ENCODE measurements at places on chromosomes 7 and 10.
A peak's percentile ranks its signal among the peaks of the same experiment; 100 is the strongest.

DNA sequence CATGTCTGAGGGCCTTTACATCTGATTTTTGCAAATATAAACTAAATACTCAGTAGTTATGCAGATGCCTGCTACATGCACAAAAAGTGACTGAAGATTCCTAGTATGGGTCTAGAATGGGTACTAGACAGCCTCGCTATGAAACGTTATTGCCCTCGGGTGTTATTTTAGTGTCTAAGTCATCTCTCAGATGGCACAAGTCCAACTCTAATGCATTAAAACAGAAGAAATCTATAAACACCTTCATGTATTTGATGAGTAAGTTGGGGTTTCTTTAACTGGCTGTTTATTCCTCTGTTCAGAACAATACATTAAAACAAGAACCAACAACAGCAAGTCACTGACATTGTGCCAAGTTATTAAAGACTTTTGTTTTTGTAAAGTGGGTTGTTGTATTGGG, 41.6 kb downstream of the TEX36 start:
- DNase-seq: no peak

GRCh38 chr10:99914236-99914635, 95.5 kb downstream of the DNMBP start:
- DNase-seq: no peak

DNA sequence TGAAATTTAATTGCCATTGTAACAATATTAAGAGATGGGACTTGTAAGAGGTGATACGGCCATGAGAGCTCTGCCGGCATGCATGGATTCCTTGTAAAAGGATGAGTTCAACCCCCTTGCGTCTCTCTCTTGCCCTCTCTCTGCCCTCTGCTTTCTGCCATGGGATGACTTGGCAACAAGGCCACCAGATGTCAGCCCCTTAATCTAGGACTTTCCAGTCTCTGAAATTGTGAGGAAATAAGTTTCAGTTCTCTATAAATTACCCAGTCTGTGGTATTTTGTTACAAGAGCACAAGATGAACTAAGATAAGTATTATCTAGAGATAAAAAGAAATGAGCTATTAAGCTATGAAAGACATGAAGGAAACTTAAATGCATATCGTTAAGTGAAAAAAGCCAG, 145.7 kb upstream of the AHR start:
- no peak for DNase-seq

- DNase-seq: no peak
These were observed 90.3 kb upstream of the FAM133B start for GRCh38 chr7:92680442-92680841.

DNA sequence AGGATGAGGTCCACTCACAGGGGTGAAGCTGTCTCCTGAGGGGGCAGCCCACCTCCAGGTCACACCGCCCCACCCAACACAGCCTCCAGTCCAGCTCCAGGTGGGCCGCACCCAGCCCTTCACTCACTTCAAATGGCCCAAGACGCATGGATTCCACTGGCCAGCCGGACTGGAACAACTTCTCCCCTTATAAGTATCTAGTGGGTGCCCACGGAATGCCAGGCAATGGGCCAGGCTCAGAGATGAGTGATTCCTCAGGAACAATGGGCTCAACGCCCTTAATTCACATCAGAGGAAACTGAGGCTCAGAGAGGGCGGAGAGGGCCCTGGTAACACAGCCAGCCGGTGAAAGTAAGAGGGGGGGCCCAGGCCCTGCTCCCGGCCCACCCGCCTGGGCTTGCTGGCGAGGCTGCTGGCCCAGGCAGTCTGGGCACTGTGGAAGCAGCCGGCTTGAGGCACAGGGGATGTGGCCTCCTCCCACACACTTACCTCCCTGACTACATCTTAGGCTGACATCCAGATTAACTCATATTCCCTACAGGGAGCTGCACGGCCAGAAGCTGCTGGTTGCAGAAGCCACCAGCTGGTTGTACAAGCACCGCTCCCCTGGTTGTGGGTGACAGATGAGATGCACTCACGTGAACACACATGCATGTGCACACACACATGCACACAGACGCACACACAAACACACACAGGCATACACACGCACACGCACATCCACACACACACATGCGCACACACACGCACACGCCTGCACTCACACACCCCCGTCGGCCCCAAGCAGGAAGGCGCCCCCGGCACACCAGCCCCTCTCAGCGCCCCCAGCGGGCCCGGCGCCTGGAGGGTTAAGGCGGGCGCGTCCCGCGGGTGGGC, 1.0 kb upstream of the FAM20C start:
- no peak for DNase-seq

- no peak for DNase-seq
These were observed 92.9 kb downstream of the CPED1 start for GRCh38 chr7:121081327-121081936.

- no peak for DNase-seq
These were observed 196.9 kb downstream of the ZEB1 start for GRCh38 chr10:31515819-31516402.

DNA sequence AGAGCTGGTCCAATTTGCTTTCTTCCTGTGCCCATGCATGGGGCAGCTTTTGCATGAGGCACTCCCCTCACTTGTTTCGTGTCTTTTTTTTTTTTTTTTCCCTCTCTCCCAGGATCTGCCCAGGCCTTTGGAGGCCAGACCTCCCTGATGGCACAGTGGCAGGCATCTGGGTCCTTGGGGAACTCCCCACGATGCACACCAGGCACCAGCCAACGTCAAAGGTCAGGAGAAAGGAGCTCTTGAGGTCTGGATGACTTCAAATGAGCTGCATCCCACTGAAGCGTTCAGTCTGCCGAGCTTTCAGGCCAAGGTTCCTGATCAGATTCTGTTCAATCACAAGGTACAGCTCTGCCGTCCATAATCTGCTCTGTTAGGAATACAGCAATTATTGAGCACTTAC, 97.2 kb upstream of the CARD11 start:
- no peak for DNase-seq

DNA sequence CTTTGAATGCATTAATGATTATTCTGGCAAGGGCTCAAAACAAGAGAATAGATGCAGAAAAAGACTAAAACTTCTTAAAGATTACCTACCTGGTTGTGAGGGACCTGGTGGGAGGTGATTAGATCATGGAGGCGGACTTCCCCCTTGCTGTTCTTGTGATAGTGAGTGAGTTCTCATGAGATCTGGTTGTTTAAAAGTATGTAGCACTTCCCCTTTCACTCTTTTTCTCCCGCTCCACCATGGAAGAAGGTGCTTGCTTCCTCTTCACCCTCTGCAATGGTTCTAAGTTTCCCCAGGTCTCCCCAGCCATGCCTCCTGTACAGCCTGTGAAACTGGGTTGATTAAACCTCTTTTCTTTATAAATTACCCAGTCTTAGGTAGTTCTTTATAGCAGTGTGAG, 226.6 kb downstream of the ARHGAP12 start:
- DNase-seq: no peak

DNA sequence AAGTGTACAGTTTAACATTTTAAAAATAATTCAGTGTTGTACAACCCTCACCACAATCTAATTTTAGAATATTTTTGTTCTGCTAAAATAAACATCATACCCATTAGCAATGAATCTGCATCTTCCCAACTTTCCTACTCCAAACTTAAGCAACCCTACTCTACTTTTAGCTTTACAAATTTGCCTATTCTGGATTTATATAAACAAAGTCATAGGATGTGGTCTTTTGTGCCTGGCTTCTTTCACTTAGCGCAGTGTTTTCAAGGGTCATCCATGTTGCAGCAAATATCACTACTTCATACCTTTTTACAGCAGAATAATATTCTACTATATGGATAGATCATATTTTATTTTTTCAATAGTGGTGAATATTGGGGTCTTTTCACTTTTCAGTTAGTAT, 18.9 kb downstream of the CALML3 start:
- DNase-seq: no peak

- DNase-seq: no peak
These were observed 1.2 kb downstream of the FGF8 start for GRCh38 chr10:101774589-101775272.

DNA sequence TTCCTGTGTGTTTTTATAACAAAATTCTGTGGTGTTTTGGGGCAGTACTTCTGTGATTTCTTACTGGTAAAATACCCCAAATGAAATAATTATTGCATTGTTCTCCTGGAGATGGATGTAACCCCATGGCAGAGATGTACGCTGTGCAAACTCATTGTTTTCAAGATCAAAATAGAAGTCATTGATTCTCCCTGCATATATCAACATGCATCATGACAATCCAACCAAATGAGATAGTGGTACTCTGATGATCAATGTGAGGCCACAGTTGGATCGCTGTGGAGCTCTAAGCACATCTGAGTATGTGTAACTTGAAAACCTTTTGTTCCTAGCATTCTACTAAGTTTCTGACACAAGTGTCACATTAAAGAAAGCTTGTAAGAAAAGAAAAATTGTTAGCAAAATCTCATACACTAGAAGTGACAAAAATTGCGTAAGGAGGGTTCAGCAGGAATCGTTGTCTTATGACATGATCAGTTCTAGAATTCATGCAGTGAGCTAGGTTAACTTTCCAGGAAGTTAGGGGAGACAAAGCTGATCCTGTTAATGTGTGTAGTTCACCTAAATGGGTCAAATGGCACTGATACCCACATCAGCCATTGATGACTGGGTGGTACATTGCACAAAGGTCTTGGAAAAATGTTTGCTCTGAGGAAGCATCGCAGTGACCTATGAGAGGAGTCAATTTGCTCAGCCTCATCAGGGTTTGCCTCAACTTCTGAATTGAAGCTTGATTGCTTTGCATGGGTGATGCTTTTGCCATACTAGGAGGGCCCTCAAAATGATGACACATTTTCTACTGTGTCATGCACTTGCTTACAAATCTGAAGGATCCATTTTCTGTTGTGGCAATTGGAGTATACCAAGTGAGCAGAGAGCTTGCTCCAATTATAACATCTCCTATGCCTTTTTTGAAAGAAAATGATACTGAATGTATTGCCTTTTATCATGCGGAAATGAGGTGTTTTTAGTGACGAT, 145.1 kb downstream of the PLXDC2 start:
- DNase-seq: no peak

DNA sequence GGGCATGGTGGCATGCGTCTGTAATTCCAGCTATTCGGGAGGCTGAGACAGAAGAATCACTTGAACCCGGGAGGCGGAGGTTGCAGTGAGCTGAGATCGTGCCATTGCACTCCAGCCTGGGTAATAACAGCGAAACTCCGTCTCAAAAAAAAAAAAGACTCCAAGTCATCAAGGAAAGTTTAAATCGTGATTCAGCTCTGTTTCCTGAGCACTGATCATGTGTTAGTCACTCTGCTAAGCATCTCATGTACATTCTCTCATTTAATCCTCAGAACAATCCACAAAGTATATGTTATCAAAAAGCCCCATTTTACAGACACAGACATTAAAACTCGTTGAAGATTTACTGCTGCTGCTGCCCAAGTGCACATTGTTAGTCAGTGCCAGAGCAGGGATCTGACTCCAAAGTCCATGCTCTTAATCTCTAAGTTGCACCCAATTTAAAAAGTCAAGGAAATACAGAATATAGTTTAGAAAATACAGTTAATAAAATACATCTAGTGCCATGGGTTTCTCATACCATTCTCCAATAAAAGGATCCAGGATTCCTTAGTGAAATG, 6.2 kb downstream of the PIK3AP1 start:
- DNase-seq: no peak

DNA sequence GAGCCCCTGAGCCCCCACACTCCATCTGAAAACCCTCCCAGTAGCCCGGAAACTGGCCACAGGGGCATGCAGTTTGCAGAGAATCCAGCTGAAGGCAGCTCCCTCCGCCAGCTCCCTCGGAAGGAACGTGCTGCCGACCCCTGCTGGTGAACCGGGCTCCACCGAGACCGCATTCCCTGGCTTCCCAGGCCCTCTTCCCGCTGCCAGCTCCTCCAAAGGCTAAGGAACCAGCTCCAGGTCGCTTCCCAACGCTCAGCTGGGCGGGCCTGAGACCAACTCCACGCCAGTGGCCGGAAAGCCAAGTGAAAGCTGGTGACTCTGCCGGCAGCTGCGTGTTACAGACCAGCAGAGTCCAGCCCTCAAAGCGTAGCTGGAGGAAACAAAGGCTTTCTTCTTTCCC, 35.8 kb downstream of the GPER1 start:
- no peak for DNase-seq

DNA sequence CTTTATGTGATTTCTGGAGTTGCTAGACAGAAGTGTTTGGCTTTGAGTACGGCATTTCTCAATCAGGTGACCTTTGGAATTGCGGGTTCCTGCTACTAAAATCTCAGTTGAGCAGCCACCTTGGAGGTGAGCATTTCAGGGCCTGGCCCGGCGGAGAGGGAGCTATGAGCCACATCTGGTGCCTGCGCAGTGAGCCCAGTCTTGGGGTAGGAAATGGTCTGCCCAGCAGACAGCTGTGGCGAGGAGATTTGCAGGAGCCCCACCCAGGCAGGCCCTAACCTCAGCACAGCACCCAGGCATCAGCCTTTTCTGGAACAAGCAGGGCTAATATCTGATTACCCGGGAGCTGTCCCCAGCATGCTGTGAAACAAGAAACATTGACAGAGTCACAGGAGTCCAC, 547.9 kb upstream of the FOXK1 start:
- no peak for DNase-seq

DNA sequence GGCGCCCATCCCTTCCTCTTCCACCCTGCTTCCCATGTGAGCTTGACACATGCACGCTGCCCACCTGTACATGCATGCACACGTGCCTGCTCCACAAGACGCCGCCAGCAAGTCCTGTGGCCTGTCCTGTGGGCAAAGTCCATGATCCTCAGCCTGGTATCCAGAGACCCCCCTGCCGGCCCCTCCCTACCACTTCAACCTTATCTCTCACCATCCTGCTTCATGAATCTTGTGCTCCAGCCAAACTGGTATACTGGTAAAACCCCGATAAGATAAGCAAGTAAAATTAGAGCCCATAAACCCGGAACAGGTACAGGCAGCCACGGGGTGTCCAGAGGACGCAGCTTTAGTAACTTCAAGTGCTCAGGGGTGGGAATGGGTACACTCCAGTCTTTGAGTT, 11.8 kb upstream of the TBXAS1 start:
- no peak for DNase-seq

GRCh38 chr7:108662783-108663362, 93.2 kb downstream of the DNAJB9 start:
- no peak for DNase-seq

- no peak for DNase-seq
These were observed 85.0 kb downstream of the ANKRD61 start for GRCh38 chr7:6116211-6116610.

- peak; percentile 12 for DNase-seq
These were observed at the start of gene IL6 for GRCh38 chr7:22726907-22727713. Gene IL6, plus strand, starts transcription at chr7:22727200. Its CDS starts 63 bp downstream, at chr7:22727263.

DNA sequence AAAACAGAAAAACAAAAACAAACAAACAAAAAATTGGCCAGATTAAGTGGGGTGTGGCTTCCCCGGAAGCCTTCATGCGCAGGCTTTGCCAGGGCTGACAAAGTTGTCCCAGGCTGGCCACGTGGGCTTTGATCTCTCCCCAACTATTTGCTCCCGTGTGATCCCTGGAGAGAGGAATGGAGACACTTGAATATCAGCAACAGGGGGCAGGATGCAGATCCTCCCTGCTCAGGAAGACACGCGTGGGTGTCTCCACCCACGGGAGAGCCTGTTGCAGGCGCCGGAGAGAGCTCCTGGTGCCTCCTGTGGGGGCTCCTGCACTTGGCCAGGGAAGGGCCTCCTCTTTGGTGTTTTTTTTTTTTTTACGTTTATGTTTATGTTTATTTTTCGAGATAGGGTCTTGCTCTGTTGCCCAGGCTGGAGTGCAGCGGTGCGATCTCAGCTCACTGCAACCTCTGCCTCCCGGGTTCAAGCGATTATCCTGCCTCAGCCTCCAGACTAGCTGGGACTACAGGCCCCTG, 19.0 kb downstream of the TRIM56 start:
- no peak for DNase-seq

Measured in stimulated activated CD4-positive, alpha-beta T cell treated with anti-CD3 and anti-CD28 coated beads, Interleukin-15, amount 100 ng/mL, for 1 hour (primary cell).